ENCODE measurements at places on chromosomes 11 and 22. TPM values are rescaled to one million over a fixed set of nuclear protein-coding genes. Genes with fewer than 3 reads are reported as not detected.

Gene NEU3
- total RNA-seq, result 12.1 TPM

- DNase-seq, result peak; percentile 96
These were observed 168.9 kb downstream of the C11orf91 start for GRCh38 chr11:33531743-33532181.

DNA sequence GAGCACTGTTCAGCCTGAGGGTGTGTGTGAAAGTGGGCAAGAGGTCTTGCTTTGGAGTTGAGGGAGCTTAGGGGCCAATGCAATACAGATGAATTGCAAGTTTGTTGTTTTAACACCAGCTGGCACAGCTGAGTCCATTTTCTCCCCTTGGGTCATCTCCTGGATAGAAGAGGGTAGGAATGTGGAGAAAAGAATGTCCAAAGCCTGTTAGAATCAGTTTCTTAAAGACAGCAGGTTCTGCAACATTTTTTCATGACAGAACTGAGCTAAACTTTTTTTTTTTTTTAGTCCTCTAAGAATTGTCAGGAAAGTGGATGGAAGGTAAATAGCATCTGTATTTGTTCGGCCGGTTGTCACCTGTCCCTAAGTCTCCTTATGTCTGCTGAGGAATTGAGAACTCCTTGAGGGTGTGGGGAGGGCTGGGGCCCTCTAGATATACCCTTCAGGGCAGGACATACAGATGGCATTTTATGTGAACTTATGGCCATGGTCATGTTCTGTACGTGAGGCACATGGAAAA, 211.1 kb upstream of the CADM1 start:
- no peak for DNase-seq

- DNase-seq, result peak; percentile 69
These were observed 687.8 kb downstream of the KCNA4 start for GRCh38 chr11:29328961-29329441.

DNA sequence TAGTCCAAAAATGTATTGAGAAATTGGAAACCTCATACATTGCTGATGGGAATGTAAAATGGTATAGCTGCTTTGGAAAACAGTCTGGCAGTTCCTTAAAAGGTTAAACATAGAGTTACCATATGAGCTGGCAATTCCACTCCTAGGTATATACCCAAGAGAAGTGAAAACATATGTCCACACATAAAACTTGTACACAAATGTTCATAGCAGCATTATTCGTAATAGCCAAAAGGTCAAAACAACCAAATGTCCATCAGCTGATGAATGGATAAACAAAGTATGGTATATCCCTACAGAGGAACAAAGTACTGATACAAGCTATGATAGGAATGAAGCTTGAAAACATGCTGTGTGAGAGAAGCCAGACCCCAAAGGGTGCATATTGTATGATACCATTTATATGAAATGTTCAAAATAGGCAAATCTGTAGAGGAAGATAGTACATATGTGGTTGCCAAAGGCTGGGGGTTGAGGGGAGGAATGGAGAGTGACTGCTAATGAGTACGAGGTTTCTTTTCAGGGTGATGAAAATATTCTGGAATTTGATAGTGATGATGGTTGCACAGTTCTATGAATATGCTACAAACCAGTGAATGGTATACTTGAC, 85.8 kb downstream of the ZBTB16 start:
- no peak for DNase-seq

GRCh38 chr22:27226666-27227065, 569.3 kb downstream of the MIAT start:
- DNase-seq, result peak; percentile 76

DNA sequence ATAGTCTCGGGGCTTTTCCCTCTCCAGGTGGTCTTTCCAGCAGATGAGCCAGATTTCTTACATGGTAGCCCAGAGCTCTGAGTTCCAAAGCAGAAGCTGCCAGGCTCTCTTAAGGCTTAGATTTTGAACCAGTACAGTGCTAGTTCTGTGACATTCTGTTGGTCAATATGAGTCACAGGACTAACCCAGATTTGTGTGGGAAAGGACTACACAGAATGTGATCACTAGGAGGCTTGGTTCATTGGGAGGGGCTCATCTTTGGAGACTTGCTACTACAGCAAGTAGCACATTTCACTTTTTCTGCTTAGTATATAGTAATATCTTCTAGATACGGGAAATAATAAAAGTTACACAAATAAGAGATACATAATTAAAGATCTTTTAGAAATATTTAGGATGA, 24.1 kb downstream of the RNF214 start:
- DNase-seq, result no peak

Gene ASCL2
- total RNA-seq, result not detected

DNA sequence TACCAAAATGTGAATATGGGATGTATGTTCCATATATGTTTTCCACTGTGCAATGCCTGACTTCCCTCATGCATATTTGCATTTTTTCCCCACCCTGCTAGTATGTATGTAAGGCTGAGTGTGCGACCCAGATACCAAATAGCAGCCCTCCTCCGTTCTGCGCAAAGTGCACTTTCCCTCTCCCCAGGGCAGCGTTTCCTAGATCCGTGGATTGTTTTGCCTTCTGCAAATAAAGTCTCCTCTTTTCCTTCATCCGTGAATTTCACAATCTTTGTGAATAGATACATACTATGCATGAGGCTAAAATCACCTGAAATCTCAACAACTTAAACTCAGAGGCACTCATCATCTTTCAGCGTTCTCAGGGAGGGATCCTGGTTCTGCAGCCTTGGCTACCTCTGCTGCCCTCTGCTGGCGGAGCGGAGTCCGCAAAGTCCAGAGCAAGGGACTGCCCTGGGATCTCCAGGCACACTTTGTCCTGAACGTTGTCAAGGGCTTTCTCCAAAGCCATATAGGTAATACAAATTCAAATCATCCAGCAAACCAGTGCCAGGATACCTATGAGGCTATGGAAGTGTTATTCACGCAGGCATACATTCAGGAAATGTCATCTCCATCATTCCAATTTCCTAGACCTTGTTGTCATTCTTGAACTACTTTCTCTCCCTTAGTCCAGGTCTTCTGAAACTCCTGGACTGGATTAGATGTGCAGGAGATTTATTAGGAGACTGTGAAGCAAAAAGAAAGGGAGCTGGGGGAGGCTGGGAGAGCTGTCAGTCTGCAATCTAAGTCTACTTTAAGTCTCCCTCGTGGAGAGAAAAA, 53.1 kb downstream of the CNTF start:
- peak; percentile 31 for DNase-seq

- no peak for DNase-seq
These were observed 8.8 kb downstream of the CTTN start for GRCh38 chr11:70407121-70407520.

- no peak for DNase-seq
These were observed 38.8 kb downstream of the IRAG1 start for GRCh38 chr11:10654811-10655150.

GRCh38 chr11:441418-442274, at the start of gene ANO9:
Gene ANO9, minus strand, starts transcription at chr11:442011. Its CDS starts 85 bp downstream, at chr11:441926.
- DNase-seq, result no peak

- no peak for DNase-seq
These were observed 1.1 kb downstream of the MUC5AC start for GRCh38 chr11:1158681-1159487.

DNA sequence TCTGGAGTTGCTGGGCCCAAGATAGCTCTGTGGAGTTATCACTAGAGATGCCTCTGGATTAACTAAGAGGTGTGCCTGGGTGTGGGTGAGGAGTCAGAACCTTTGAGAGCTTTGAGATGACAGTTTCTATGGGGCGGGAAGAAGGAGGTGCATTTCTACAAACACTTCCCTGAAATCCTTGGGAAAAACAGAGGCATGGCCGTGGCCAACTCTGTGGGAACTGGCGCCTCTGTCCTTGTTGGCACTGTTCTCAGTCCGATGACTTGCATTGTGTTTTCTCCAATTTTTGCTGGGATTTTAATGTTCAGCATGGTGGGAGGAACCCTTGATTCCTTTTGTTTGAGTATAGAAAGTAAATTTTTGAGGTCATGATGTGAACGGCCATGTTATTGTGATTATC, 115.8 kb upstream of the PARVA start:
- no peak for DNase-seq

GRCh38 chr11:91513734-91514133, 710.9 kb upstream of the FAT3 start:
- no peak for DNase-seq

- no peak for DNase-seq
These were observed 29.8 kb downstream of the LMO2 start for GRCh38 chr11:33861941-33862589.

- no peak for DNase-seq
These were observed 51.1 kb upstream of the KCNQ1OT1 start for GRCh38 chr11:2750682-2751522.

Gene BRMS1
- total RNA-seq, result 95.8 TPM

- DNase-seq, result no peak
These were observed at the start of gene NLRP10 for GRCh38 chr11:7965386-7965785. Gene NLRP10, minus strand, starts transcription at chr11:7965447. Its CDS starts 1,952 bp downstream, at chr11:7963495.

DNA sequence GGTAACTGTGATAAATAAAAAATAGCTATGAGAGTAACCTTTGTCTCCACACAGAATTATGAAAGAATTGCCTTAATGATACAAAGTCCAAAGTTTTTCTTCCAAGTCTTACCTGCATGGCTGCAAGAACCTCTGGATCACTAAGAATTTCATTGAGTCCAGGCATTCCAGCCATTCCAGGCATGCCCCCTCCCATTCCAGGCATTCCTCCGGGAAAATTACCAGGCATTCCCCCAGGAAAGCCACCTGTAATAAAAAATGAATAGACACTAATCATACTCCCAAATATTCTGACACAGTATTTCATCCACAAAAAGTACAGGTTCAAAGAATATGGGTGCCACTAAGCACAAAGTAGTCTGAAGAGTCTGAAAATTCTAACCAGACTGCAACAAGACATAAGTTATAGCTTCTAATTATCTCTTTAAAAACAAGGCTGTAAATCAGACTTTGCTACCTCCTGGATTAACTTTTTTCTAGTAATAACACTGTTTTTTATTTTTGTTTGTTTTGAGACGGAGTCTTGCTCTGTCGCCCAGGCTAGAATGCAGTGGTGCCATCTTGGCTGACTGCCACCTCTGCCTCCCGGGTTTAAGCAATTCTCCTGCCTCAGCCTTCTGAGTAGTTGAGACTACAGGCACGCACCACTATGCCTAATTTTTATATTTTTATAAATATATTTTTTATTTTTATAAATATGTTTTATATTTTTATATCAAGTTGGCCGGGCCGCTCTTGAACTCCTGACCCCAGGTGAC, 8.0 kb upstream of the SLC25A17 start:
- peak; percentile 4 for DNase-seq

- DNase-seq, result peak; percentile 23
These were observed 10.8 kb downstream of the LARGE2 start for GRCh38 chr11:45933131-45933831.

Gene DYNC2H1
- 7.7 TPM for total RNA-seq

DNA sequence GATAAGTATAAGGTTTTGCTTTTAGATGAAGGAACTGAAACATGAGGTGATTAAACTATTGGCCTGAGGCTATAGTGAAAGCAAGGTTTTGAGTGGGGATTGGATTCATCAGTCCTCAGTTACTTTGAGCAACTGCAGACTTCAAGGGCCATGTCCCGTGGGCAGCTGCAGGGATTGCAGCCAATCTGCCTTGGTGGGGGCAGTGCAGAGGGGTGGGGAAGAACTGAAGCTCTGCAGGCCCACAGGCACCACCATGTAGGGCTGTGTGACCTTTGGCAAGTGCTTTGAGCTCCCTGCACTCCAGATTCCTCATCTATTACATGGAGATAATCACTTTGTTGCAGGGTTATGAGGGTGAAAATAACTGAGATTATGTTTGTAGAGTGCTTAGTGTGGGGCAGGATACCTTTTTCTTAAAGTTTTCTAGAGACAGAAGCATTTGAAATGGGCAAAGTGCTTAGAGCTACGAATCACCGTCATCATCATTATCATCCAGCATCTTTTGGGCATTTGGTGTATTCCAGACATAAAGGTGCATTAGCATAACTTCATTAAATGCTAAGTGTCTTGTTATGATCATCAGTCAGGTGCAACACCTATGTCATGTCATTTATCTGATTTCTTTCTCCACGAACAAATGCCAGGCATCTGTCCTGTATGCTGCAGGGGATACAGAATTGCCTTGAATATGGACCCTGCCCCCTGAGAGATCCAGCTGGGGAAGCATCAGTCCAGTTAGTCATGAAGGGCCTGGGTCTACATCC, 72.1 kb upstream of the TENM4 start:
- no peak for DNase-seq

GRCh38 chr11:131063638-131064037, 147.4 kb upstream of the SNX19 start:
- DNase-seq, result no peak

DNA sequence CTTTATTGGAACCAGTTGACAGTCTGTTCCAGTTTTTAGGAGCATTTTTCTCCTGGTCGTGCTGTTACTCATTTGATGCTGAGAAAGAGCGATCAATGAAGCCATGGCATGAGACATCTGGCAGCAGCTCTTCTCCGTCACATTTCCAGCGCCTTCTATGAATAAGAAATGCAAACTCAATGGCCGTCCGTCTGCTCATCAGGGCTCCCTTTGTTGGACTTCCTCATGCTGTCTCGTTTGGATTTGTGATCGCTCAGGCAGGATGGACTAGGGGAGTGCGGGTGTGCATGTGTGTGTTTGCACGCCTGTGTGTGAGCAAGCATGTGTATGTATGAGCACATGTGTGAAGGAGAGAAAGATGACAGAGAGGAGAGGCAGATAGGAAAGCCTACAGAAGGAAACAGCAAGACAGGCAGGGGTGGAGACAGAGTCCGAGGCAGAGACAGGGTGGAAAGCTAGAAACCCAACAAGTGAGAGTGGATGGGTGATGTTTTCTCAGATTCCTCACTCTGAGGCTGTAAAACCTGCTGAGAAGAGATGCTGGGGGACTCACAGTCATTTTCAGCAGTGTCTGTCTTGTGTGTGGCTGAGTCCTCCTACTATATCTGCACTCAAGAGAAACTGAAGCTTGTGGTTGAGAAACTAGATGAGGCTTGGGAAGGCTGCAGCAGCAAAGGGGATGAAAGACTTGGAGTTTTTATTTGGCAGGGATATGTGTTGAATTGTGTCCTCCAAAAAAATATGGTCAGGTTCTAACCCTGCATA, 56.0 kb upstream of the CLMP start:
- no peak for DNase-seq

Gene SMTNL1
- total RNA-seq, result not detected

Gene DAGLA
- total RNA-seq, result 1.2 TPM

Gene MAJIN
- not detected for total RNA-seq

GRCh38 chr11:64233913-64234586, at the start of gene VEGFB:
Gene VEGFB, plus strand, starts transcription at chr11:64234584. Its CDS starts 250 bp downstream, at chr11:64234834.
- no peak for DNase-seq

DNA sequence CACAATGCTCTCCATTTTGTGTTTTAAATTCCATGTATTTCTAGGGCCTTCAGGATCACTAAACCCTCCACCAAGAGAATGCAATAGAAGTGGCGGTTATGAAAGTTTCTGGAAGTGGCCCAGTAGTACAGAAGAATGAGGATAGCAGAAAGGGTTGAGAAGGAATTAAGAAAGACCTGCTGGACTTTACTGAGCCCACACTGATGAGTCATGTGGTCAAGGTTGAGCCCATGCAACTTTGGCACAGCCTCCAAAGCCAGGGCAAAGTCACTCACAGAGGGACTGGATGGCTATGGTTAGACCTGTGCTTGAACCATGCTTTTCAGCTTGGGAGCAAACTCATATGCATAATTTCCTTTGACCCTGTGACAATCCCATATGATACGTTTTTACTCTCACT, 102.9 kb upstream of the PLET1 start:
- DNase-seq, result no peak

GRCh38 chr11:119051440-119052162, 5.4 kb downstream of the HYOU1 start:
- no peak for DNase-seq

- DNase-seq, result no peak
These were observed 56.6 kb upstream of the TEAD1 start for GRCh38 chr11:12617632-12618031.

Gene PLEKHA7
- total RNA-seq, result 3.8 TPM
